ENCODE measurements at places on chromosomes 1 and 21.

- H3K27ac ChIP-seq = no peak overlapping the region
- no peaks in the 10 kb centered on the region for H3K4me1 ChIP-seq
- no peak overlapping the region for H3K4me3 ChIP-seq
- peak; percentile 57 for DNase-seq
- no peaks in the 10 kb centered on the region for H3K27me3 ChIP-seq
- no peaks in the 10 kb centered on the region for H3K36me3 ChIP-seq
These were observed 20.6 kb upstream of the TTC34 start for GRCh38 chr1:2821966-2822620.

DNA sequence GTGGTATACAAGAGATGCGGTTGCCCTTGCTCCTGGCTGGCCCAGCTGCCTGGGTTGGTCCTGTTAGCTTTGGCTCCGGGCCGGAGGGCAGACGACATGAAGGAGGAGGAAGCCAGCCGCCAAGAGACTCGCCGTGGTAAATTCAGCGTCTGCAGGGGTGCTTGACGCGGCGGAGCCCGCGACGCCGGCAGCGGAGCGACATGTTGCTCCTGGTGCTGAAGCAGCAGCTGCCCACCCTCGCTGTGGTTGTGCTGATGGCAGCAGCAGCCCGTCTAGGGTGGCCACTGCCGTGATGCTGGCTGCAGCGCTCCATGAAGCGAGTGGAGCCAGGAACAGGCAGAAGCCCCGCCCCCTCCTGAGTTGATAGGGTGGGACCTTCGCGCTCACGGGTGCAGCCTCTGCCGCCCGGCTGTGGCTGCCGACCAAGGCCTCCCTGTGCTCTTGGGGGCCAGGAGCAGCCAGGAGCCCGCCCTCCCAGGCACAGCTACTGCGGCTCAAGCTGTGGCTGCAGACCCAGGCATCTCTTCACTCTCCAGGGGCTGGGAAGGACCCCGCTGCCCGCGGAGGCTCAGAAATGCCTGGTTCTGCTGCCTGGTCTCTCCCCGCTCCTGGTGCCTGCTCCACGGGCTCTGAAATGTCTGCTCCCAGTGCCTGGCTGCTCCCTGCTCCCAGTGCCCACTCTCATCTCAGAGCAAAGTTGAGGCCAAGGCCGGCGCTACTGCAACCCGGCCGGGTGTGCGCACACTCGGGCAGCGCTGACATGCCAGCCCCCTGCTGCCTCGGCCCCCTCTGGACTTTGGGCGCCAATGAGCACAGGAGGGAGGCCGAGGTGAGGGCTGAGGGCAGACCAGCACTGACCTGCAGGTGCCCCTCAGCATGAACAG lies 4.4 kb upstream of the ZNF692 start:
- peaks cover 5% of the 10 kb centered on the region for H3K36me3 ChIP-seq
- no peaks in the 10 kb centered on the region for H3K27me3 ChIP-seq
- peak overlapping the region; percentile 84 for H3K4me3 ChIP-seq
- H3K27ac ChIP-seq = peak overlapping the region; percentile 81
- H3K4me1 ChIP-seq = peaks cover 25% of the 10 kb centered on the region

DNA sequence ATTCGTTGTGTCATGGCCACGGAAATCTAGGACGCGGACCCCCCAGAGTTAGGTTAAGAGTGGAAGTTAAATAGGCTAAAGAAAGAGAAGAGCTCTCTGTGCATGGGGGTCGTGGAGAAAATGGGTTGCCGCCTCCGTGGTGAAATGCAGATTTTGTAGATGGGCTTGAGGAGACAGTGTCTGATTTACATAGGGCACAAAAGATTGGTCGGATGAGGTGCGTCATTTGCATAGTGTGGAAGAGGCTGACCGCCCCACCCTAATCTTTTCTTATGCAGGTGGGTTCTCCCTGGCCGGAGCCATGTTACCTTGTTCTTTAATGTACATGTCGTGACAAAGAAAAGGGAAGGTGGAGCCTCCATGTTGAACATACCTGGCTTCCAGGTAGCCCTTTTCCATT lies 14.3 kb upstream of the SLC5A9 start:
- no peaks in the 10 kb centered on the region for H3K36me3 ChIP-seq
- H3K4me1 ChIP-seq = peaks cover under 1% of the 10 kb centered on the region
- H3K4me3 ChIP-seq = no peak overlapping the region
- no peaks in the 10 kb centered on the region for H3K27me3 ChIP-seq
- H3K27ac ChIP-seq = no peak overlapping the region
- no peak for DNase-seq

GRCh38 chr1:204994086-204994862 lies 48.7 kb upstream of the CNTN2 start:
- no peak for DNase-seq
- H3K4me1 ChIP-seq = peaks cover 15% of the 10 kb centered on the region
- no peak overlapping the region for H3K4me3 ChIP-seq
- H3K36me3 ChIP-seq = no peaks in the 10 kb centered on the region
- no peak overlapping the region for H3K27ac ChIP-seq

GRCh38 chr21:33374450-33375096 lies 28.6 kb upstream of the IFNGR2 start:
- no peak overlapping the region for H3K4me3 ChIP-seq
- H3K27me3 ChIP-seq = peaks cover 4% of the 10 kb centered on the region
- peaks cover 19% of the 10 kb centered on the region for H3K4me1 ChIP-seq
- no peak overlapping the region for H3K27ac ChIP-seq

- H3K4me1 ChIP-seq = peaks cover 13% of the 10 kb centered on the region
- no peaks in the 10 kb centered on the region for H3K27me3 ChIP-seq
- H3K27ac ChIP-seq = no peak overlapping the region
- no peak overlapping the region for H3K4me3 ChIP-seq
- H3K36me3 ChIP-seq = no peaks in the 10 kb centered on the region
These were observed 107.2 kb downstream of the PRDM2 start for GRCh38 chr1:13807209-13807608.

DNA sequence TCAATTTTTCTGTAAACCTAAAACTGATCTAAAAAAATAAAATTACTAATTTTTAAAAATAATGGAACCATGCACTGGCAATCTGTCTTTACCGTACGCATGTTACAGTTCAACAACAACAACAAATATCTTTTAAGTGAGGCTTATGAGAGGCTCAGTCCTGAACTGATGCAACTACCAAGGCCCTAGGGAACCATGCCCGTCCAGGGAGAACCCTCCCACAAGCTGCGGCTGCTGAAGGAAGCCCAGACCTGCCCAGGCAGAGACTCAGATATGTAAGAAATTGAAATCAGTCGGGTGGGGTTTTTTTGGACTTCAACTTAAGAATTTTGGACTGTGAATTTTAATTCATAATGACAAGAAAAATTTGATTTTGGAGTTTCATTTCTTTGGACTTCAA lies 91.1 kb downstream of the NPHP4 start:
- no peak overlapping the region for H3K4me3 ChIP-seq
- H3K27ac ChIP-seq = no peak overlapping the region
- H3K27me3 ChIP-seq = no peaks in the 10 kb centered on the region
- H3K4me1 ChIP-seq = no peaks in the 10 kb centered on the region
- H3K36me3 ChIP-seq = peaks cover 2% of the 10 kb centered on the region
- DNase-seq = no peak

DNA sequence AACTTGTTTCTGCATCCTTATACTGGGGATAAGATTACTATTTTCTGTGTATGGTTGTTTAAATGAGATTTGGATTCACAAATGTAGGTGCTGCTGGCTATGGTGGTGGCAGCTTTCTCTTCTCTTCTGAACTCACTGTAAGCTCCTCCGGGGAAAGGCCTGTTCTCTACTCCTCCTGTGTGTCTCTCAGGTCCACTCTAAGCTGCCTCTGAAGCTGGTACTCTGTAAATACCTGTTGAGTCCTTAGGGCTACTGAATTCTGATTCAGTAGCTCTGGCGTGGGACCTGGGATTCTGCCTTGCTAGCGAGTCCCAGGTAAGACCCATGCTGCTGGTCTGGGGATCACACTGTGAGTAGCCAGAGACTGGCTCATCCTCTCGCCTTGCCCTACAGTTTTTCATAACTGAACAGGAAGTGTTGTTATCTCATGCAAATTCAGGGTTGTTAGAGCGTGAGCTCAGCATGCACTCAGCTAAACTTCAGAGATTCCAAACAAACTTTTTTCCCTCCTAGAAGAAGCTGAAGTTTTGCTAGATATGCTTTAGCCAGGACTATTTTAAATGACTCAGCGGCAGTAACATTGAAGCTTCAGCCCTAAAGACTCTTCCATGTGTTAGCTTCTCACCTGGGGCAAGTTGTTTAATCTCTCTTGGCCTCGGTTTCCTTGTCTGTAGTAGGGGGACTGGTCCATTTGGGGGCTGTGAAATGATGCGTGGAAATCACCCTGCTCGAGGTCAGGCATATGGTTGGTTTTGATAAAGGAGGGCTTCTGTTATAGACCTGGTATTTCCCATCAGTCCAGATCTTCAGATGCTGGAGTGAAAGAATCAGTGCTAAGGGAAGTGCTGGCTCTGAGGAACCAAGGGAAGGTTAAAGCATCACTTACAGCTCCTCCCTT lies 271.5 kb upstream of the TMEM51 start:
- H3K27ac ChIP-seq = no peak overlapping the region
- no peak overlapping the region for H3K4me3 ChIP-seq
- H3K36me3 ChIP-seq = no peaks in the 10 kb centered on the region

DNA sequence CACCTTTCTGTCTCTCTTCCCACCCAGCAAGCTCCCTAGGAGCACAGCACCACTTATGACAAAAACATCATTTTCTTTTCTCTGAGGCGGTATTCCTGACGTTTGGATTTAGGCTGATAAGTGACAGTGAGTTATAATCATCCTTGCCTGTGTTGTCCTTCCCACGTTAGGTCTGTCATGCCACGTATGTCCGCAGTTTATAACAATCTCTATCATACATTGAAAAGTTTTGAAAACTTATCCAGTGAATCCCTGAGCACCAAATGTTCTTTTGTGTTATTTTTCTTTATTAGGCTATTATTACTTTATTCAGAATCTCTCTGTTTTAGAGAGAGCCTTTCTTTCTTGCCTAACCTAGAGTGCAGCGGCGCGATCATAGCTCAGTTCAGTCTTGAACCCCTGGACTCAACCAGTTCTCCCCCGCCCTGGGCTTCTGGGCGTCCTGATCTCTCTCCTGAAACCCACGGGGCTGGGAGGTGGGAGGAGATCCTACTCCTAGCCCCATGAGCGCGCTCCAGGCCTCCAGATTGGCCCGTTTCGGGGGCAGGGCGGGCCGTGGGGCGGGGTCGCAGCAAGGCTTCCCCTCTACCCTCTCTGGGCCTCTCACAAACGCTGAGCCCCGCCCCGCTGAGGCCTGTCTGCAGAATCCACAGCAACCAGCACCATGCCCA lies at the start of gene GSTM2:
Gene GSTM2, plus strand, starts transcription at position 606 of the 671 bp plus-strand sequence. Its CDS starts 59 bp downstream, at position 665.
- peaks cover 16% of the 10 kb centered on the region for H3K4me1 ChIP-seq
- H3K27me3 ChIP-seq = no peaks in the 10 kb centered on the region
- DNase-seq = peak; percentile 86
- no peak within 1 kb of the TSS for H3K27ac ChIP-seq
- H3K36me3 ChIP-seq = peaks cover 2% of the 10 kb centered on the region

- H3K4me1 ChIP-seq = peaks cover 6% of the 10 kb centered on the region
- no peak overlapping the region for H3K4me3 ChIP-seq
These were observed 6.1 kb downstream of the TPRG1L start for GRCh38 chr1:3630914-3631313.

GRCh38 chr1:209051570-209051969 lies 531.9 kb upstream of the CAMK1G start:
- no peak for DNase-seq
- H3K27ac ChIP-seq = no peak overlapping the region
- no peak overlapping the region for H3K4me3 ChIP-seq
- no peaks in the 10 kb centered on the region for H3K36me3 ChIP-seq

DNA sequence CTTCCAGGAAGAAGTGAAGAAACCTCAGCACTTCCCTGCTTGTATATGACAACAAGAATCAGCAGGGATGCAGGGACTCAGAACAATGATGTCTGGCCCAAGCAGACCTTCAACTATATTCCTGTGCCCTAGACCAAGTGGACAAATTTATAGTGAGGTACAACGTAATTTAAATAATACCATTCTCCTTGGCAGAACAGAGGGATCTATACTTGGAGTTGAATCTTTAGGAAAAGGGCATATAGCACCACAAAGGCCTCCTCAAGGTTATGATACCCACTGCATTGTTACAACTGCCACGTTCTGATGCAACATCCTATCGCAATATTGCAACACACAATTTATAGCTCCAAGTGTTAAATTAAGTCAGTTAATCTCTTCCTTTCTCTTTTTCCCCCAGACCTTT lies 29.1 kb upstream of the GFI1 start:
- no peak overlapping the region for H3K4me3 ChIP-seq
- peaks cover 25% of the 10 kb centered on the region for H3K4me1 ChIP-seq
- H3K27ac ChIP-seq = peak overlapping the region; percentile 21
- H3K36me3 ChIP-seq = peaks cover 38% of the 10 kb centered on the region
- DNase-seq = no peak
- no peaks in the 10 kb centered on the region for H3K27me3 ChIP-seq

DNA sequence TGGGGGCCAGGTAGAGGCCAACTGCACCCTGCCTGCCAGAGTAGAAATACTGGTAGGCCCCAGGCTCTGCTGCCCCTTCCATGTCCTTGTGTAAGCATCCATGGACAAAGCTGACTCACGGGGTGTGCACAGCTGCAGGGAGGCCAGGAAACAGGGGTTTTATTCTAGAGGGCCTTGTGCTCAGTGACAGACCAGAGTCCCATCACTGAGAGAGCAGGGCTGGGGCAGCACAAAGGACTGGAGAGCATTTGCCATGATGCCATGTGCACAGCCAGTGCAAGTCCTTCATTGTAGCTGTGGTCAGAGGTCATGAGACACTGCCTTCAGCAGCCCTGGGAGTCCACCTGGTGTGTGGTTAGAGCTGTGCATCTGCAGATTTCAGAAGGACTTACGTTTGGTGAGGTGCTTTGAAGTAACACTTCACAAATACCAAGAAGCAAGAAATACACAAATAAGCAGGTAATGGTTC lies 8.1 kb downstream of the ARF1 start:
- no peak for DNase-seq
- no peaks in the 10 kb centered on the region for H3K27me3 ChIP-seq
- peaks cover 72% of the 10 kb centered on the region for H3K36me3 ChIP-seq
- peaks cover 72% of the 10 kb centered on the region for H3K4me1 ChIP-seq
- H3K4me3 ChIP-seq = no peak overlapping the region
- H3K27ac ChIP-seq = peak overlapping the region; percentile 63

- no peaks in the 10 kb centered on the region for H3K4me1 ChIP-seq
- DNase-seq = no peak
- no peak overlapping the region for H3K27ac ChIP-seq
- H3K36me3 ChIP-seq = no peaks in the 10 kb centered on the region
- H3K27me3 ChIP-seq = peaks cover 12% of the 10 kb centered on the region
- no peak overlapping the region for H3K4me3 ChIP-seq
These were observed 80.1 kb downstream of the SH3BGR start for GRCh38 chr21:39531840-39532239.

- H3K4me1 ChIP-seq = no peaks in the 10 kb centered on the region
- H3K36me3 ChIP-seq = no peaks in the 10 kb centered on the region
- H3K27me3 ChIP-seq = peaks cover 28% of the 10 kb centered on the region
These were observed 48.7 kb downstream of the NTMT2 start for GRCh38 chr1:170194451-170194850.

GRCh38 chr1:78918157-78918556 lies 88.4 kb downstream of the ADGRL4 start:
- no peak overlapping the region for H3K4me3 ChIP-seq
- no peaks in the 10 kb centered on the region for H3K36me3 ChIP-seq
- H3K27me3 ChIP-seq = no peaks in the 10 kb centered on the region
- no peak overlapping the region for H3K27ac ChIP-seq
- no peaks in the 10 kb centered on the region for H3K4me1 ChIP-seq

GRCh38 chr1:27878787-27879335 lies 6.5 kb downstream of the THEMIS2 start:
- H3K36me3 ChIP-seq = peaks cover 4% of the 10 kb centered on the region
- H3K4me1 ChIP-seq = peaks cover 9% of the 10 kb centered on the region
- H3K27ac ChIP-seq = no peak overlapping the region
- DNase-seq = no peak
- no peaks in the 10 kb centered on the region for H3K27me3 ChIP-seq

All from activated naive CD8-positive, alpha-beta T cell treated with anti-CD3 and anti-CD28 coated beads for 36 hours (primary cell).